ENCODE measurements at places on chromosomes 5 and 9. TPM values are rescaled to one million over a fixed set of nuclear protein-coding genes. Genes with fewer than 3 reads are reported as not detected.

The CTXN3 gene
- not detected for total RNA-seq

The CACFD1 gene
- total RNA-seq: 35.4 TPM

The SETD9 gene
- 13.1 TPM for total RNA-seq

The EPB41L4A gene
- 42.3 TPM for total RNA-seq

The IGFBPL1 gene
- total RNA-seq: 0.34 TPM

The PCDHB2 gene
- total RNA-seq: 118 TPM

The ACTBL2 gene
- 0.07 TPM for total RNA-seq

The SHC3 gene
- 2.9 TPM for total RNA-seq

The AFAP1L1 gene
- 0.36 TPM for total RNA-seq

The HSD17B3 gene
- total RNA-seq: 0.75 TPM

GRCh38 chr5:158406884-158407823 lies 548.2 kb upstream of the CLINT1 start:
- DNase-seq: no peak

- DNase-seq: no peak
Observed at GRCh38 chr9:82406456-82407085, 418.0 kb downstream of the SPATA31D1 start.

- DNase-seq: no peak
Observed at GRCh38 chr5:158027806-158028775, 169.1 kb upstream of the CLINT1 start.

- no peak for DNase-seq
Observed at GRCh38 chr9:109469646-109470358, 28.3 kb downstream of the PTPN3 start.

- DNase-seq: no peak
Observed at GRCh38 chr5:169435506-169436229, 134.7 kb upstream of the SLIT3 start.

DNA sequence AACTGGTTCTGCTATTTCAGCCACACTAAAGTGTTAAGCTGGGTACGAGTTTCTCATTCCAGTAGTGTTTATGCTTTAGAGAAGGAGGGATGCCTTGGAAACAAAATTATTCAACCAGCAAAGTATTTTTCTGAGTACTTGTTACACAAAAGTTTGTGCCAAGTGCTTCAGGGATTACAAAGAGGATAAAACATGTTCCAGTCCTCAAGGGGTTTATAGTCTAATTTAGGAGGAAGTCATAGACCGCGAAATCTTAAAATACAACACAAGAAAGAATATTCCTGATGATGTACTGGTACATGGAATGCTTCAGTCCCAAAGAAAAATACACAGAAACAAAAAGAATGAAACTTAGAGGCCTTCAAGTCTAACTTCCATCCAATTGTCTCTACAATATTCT lies 85.4 kb upstream of the NR4A3 start:
- no peak for DNase-seq

GRCh38 chr9:107155244-107155817 lies 127.7 kb upstream of the RAD23B start:
- DNase-seq: no peak

DNA sequence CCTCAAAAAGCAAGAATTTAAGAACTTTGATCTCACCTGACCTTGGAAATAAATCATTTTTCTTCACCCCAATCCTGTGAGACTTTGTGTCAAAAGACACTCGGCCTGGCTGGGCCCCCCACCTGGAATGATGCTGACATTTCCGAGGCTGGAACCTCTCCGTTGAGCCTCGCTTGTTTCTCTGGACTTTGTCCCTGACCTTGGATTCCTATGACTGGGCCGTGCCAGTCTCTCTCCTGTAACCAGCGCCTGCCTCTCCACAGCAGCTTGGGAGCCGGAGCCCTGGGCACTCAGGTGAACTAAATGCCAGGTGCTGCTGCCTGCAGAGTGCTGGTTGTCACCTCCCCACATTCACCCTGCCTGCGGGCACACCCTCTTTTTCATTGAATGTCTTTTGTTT lies 62.7 kb downstream of the RETREG1 start:
- DNase-seq: no peak

DNA sequence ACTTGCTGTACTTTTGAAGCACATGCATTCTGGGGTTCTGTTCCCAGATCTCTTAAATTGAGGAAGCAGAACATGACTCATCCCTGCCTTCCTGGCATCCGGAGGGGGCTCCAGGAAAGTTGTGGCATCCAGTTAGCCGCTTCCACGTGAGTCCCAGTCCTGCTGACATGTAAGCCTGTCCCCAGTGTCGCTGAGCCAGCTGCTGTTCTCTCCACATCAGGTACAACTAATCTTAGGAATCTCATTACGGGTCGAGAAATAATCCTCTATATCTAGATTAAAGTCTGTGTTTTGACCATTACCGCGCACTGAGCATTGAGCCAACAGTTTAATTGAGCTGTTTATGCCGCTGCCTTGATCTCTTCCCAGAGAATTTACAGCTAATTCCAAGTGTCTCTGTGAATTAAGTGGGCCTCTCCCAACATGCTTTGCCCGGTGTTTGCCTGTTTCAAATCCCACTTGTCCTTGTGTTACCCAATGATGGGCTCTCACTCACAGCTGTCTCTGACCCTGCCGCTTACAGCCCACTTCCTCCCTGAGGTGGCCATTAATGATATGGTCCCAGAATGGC lies 10.5 kb upstream of the SHB start:
- DNase-seq: no peak

DNA sequence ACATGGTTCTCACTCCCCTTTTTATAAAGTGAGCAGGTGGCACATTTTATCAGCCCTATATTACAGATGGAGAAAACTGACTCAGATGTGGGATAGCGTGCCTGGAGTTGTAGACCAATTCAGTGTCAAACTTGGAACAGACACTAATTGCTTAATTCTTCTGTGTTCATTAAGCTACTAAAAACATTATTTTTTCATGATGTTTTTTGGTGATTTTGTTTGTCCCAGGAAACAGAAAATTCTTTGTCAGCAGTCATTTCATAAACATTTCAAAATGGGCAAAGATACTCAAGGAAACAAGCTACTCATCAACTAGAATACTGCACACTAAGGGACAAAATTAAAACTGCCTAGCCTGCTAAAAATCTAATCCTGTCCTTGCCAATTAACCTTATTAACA lies 2.2 kb downstream of the ABHD17B start:
- DNase-seq: no peak

DNA sequence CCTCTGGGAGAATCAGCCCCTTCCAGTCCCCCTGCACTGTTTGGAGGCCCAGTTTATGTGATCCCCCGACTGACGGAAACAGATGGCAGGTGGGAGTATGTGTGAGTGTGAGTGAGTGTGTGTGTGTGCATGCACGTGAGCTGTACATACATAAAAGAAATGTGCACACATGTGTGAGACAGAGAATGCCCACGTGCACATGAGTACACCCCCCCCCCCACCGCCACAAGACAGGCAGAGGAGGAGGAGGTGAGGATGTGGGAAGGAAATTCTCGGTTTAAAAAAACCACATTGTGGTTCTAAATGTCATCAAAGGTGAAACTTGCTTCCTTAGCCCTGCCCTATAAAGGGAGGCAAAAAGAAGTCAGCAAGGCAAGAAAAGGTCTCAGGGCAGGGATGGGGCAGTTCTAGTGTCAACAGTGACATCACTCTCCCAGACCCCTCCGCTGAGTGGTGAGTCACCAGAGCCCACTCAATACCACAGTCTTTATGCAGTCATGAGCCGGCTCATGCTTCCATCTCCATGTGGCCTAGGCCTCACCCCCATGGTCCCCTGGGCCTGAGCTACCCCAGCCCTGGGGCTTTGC lies 79.2 kb upstream of the HSPA9 start:
- DNase-seq: no peak

DNA sequence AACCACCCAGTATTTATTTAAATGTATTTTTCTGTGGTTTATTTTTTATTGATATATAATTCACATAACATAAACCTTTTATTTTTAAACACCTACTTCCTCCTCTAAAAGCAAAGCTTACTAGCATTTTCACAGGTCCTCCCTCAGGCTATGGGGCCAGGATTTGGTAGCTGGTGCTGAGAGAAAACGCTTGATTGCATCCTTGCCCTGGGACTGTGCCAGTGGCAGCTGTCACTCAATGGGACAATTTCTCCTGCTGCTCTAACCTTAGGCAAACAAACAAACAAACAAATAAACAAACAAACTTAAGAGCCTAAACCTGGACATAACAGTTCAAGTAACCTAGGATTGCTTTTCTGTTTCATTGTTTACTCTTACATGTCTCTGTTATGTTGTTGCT lies 102.7 kb downstream of the FOCAD start:
- DNase-seq: no peak

DNA sequence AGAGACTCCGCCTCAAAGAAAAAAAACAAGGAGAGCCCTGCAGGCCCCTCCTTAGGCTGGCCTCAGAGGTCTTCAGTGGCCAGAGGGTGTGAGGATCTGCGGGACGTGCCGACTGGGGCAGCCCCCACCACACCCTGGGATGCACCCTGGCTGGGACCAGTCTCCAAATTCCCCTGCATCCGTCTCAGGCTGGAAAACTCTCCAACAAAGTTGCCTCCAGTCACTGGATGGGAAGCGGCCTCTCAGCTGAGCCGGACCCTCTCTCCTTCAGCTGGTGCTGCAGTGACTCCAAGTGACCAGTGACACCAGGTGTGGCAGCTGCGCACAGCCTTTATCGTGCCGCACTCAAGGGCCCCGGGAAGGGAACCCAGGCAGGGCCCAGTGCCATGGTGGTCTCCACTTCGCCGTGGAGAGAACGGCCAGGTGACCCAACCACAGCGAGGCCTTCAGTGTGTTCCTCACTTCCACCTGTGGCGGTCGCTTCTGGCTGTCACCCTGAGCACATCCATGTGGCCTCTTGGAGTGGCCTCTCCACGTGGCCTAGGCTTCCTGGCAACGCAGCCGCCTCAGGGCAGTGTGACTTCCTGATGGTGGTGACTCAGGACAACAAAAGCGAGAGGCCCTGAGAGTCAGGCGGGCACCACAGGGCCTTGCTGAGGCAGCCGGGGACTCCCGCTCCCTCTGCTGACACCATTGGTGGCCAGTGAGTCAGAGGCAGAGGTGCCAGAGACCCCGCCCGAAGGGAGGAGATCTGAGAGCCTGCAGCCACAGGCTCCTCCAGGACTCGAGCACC lies 19.3 kb upstream of the CAMSAP1 start:
- no peak for DNase-seq

DNA sequence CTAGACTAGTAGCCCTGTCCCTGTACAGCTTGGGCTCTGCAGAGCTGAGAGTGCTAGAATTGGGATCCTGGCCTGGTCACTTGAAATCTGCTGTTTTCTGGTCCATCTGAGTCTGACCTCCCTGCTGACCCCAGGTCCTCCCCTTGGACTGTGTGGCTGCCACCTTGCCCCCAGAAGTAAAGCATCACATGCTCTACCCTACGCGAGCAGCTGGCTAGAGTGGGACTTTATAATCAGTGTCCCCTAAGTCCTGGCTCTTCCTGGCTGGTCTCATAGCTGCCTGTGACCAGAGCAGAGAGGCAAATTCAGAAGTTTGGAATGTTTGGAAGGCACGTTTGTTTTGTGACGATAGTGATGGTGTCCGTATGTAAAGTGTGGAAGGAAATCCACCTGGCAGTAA lies 81.0 kb downstream of the ARHGEF28 start:
- DNase-seq: no peak

DNA sequence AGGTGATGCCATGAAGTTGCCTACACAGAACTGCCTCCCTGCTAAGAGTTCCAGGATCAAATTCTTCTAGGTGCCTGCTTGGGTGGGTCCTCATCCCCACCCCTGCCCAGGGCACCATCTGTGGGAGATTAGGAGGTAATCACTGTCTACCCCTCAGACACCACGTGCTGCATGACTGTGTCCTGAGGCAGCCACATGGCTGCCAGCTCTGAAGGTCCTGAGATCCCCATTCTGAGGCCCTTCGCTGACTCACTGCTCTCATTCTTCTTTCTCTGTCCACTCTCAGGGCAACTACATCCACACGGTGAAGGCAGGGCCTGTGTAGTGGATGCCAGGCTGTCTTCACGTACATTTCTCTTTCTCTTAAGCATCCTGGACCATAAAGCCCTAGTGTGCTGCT lies 222.9 kb upstream of the ANKRD55 start:
- no peak for DNase-seq

- DNase-seq: no peak
Observed at GRCh38 chr5:25190521-25191000, 545.8 kb upstream of the CDH10 start.

DNA sequence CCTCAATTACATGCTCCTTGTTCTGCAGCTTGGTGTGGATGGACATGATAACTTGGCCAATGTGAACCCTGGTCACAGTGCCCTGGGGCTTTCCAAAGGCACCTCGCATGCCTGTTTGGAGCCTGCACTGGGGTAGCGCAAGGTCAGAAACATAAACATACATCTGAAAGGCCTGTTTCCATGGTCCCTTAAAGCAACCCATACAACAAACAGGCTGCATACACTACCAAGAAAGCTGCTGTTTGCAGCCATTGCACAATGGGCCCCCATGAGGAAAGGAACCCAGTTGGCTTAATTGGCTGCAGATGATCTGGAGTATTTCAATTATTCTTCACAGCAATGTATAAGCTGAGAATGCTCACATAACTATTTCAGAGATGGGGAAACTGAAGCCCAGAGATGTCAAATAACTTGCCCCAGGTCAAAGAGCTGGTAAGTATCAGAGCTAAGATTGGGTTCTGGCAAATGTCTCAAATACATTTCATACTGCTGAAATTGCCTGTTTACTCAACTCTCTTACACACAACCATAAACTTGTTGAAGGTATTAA lies 233.9 kb downstream of the ASTN2 start:
- no peak for DNase-seq

DNA sequence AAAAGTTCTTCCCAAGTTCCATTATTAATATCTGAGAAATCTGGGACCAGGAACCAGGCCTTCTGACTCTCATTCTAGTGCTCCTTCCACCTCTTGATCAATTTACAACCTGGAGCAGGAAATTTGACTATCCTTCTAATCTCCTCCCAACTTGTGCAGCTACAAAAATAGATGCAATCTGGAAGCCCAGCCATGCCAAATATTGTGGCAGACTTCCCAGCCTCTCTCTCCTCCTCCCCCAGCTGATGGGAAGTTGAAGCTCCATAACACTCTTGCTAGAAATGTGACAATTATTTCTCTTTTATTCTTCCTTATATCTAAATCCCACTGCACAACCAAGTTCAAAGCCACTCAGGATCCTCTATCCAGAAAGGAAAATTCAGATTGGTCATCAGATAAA lies 252.1 kb downstream of the SEC61B start:
- no peak for DNase-seq

- no peak for DNase-seq
Observed at GRCh38 chr5:164148292-164148691, 642.9 kb downstream of the MAT2B start.

- no peak for DNase-seq
Observed at GRCh38 chr5:7169240-7169878, 226.6 kb upstream of the ADCY2 start.

DNA sequence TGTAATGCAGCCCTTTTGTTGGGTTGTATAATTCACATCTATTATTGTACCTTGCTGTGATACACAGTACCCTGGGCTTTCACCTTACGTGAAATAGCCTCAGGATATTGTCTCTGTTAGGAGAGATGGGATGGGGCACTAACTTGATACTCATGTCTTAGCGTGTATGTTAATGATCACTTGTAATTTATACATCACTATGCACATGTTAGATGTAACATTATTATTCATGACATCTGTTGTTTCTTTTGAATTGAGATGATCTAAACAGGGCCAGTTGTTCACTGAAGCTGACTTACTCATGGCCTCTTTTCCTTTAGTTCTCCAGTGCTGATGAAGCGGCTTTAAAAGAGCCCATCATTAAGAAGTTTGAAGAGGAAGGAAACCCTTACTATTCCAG lies 65.2 kb downstream of the MCCC2 start:
- DNase-seq: no peak

All from mesothelial cell of epicardium (in vitro differentiated cells).